Erythroblast (primary cell): ENCODE measurements at places on chromosomes 11 and 22.

DNA sequence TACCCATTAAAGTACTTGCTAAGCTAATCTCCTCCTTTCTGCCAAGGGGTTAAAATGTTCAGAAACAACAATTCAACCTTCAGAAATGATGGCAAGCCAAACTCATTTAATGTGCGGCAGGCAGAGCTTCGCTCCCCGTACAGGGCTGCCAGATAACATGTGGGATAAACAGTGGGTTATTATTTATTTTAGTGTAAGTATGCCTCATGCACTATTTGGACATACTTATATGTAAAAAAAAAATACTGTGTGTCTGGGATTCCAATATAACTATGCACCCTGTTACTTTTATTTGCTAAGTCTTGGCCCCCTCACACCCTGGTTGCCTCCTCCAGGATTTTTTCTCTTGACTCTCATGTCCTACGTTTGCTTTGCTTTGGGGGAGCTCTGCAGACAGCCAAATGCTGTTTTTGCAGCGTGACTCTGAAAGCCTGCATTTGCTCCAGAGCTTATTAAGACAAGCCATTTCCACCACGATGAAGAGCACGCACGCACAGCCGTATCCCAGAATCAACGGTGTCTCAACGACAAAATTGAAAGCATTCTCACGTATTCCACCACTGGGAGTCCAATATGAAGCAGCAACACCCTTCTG, 86.5 kb upstream of the SHANK2 start:
- no peak for DNase-seq

DNA sequence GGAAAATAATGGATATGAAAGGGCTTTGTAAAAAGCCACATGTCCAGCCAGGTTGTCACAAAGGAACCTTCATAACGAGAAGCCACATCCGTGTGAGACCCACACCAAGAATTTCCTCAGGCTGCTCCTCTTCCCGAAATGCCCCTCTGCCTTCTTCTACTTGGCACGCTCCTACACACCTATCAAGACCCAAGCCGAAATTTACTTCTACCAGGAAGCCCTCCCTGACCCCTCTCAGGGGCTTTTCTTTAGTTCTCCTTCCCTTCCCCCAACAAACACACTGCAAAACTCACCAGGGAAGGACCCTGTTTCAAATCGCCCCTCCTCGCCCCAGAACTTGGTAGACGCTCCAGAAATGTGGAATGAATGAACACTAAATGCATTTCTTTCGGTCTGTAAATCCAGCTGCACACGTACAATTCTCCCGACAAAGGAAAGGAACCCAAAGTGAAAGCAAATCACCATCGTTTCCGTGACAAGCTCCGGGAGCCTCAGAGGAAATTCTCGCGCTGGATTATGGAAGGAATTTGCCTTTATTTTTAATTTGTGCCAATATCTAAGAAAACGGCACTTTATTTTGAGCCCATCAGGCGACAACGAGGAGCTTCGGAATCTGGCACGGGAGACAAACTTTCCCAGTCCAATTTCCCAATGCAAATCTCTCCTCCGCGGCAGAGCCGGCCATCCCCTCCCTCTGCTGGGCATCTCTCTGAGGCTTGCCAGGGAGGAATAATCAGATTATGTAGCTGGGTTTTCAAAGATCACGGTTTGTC, 13.2 kb upstream of the SHISAL1 start:
- no peak for DNase-seq

- no peak for DNase-seq
These were observed 9.9 kb downstream of the MAPK1 start for GRCh38 chr22:21857481-21857914.

GRCh38 chr11:66267039-66267378, 1.4 kb upstream of the RAB1B start:
- DNase-seq = no peak

DNA sequence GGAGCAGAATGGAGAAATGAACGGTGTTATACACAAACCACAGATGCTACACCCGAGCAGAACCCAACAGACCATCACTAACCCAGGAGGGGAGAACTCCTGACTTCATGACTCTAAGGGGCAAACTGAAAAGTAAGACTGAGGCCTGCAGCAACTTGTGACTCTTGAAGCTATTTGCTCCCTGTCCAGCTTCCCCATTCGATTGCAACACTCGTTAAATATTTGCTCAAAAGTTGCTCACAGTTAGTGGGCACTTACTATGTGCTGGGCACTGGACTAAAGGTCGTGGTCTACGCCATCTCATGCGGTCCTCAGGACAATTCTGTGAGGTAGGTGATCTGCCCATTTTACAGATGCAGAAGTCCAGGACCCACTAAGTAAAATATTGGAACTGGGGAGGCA, 9.5 kb upstream of the ADA2 start:
- no peak for DNase-seq

DNA sequence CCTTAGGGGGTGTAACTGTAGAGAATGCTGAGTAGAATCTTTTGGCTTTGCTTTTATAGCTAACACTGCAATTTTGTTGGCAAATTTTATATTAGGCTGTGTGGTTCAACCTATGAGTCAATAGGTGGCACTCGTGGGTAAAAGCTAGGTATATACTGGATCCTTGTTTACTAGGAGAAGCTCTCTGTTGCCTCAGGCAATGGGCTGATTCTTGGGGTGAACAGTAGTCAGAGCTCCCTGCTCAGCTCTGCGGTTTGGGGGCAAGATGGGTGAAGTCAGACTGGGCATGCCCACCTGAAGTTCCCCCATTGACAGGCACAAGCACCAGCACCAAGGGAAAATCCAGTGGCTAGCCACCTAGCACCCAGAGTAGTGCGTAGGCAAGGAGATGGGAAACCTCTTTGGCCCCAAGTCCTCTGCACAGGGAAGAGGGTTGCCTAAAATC, 238.7 kb downstream of the FAM181B start:
- peak; percentile 6 for DNase-seq

GRCh38 chr11:30174265-30175020, 56.4 kb upstream of the FSHB start:
- no peak for DNase-seq

GRCh38 chr11:94708642-94709041, 59.5 kb upstream of the AMOTL1 start:
- no peak for DNase-seq

DNA sequence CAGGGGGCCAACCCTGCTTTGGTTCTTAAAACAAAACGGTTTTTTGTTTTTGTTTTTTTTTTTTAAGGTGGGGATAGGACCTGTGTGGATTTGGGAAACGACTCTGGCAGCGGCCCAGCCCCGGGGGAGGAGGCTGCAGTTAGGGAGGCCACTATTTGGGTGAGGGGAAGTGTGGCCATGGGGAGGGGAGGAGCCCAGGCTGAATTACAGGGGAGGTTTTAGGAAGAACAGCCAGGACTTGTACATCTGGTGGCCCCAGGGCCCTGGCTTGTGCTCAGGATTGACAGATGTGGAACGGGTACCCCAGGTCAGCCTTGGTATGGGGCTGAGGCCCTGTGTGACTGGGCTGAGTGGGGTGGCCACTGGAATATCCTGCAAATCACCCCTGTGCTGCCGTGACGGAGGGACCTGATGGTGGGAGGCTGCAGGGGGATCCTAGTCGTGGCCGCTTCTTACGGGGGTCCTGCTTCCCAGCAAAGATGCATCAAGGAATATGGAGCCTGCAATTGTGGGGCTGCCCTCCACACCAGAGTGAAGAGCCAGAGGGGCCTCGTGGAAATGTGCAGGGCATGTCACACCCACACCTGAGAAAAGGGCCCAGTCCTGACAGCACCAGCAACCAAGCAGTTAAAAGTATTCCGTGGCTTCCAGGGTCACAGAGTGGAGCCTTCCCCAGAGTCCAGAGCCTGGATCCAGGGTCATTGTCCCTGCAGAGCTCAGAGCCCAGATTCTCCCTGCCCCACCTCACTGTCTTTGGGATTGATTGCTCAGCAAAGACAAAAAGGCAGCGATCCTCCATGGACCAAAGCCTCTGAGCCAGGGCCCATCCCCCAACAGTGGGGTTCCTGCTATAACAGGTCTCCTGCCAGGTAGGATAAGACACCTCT, 55.2 kb upstream of the WNT7B start:
- DNase-seq = no peak

DNA sequence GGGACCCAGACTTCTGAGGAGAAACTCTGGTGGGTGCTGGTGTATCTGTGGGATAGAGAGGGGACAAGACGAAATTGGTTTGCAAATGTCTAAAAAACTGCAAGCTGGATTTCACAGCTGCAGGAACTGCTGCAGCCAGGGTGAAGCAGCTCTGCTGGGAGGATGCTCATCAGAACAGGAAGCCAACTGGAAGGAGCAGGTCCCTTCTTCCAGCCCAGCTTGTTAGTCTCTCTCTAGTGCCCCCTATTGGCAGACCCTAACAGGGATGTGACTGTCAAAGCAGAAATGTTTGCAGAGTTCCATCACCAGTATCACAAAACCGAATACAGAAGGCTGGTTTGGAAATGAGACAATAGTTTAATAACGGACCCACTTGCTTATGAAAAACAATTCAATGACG, 74.8 kb upstream of the SLC22A12 start:
- DNase-seq = peak; percentile 17

GRCh38 chr11:61775606-61776554, 16.5 kb downstream of the TMEM258 start:
- DNase-seq = no peak

GRCh38 chr11:109507331-109507730, 85.3 kb downstream of the C11orf87 start:
- no peak for DNase-seq

- no peak for DNase-seq
These were observed 39.9 kb downstream of the SYT13 start for GRCh38 chr11:45246241-45246640.

DNA sequence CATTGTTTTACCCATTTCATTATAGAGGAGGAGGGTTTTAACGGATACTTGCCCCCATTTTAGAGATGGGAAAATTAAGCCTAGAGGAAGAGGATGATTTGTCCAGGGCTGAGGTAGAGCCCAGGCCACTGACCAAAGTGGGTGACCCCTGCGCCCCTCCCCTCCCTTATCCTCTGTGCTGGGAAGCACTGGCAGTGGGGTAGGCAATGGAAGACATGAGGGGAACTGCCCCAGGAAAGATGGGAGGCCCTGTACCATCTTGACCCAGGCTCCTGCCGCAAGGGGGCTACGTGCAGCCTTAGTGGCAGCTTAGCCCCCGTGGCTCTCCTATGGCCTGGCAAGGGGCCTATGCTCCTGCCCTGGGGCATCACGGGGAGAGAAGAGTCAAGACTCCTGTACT, 76.4 kb upstream of the MYOD1 start:
- no peak for DNase-seq

DNA sequence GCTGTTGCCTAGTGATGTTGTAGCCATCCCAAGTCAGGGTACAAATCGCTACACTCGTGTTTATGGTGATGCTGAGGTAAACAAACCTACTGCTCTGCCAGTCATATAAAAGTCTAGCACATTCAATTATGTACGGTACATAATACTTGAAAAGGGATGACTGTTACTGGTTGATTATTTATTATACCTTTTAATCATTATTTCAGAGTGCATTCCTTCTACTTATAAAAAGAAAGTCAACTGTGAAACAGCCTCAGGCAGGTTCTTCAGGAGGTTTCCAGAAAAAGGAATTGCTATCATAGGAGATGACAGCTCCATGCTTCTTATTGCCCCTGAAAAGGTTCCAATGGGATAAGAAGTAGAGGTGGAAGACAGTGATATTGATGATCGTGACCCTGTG, 652.5 kb upstream of the KIRREL3 start:
- DNase-seq = no peak
